ENCODE measurements at places on chromosomes 11 and 22. TPM values are rescaled to one million over a fixed set of nuclear protein-coding genes. Genes with fewer than 3 reads are reported as not detected.

MISFA gene
- polyA plus RNA-seq, result 7.8 TPM

MN1 gene
- polyA plus RNA-seq, result 27.5 TPM

GAS2L1 gene
- polyA plus RNA-seq, result 23.9 TPM

ENTHD1 gene
- polyA plus RNA-seq, result not detected

TSPAN32 gene
- polyA plus RNA-seq, result 0.90 TPM

OR8G1 gene
- not detected for polyA plus RNA-seq

OR51B5 gene
- polyA plus RNA-seq, result 0.33 TPM

WT1 gene
- polyA plus RNA-seq, result 1.7 TPM

MOV10L1 gene
- 4.9 TPM for polyA plus RNA-seq

OR52A1 gene
- polyA plus RNA-seq, result 0.10 TPM

TBC1D22A gene
- 14.6 TPM for polyA plus RNA-seq
